ENCODE measurements at places on chromosomes 13 and 19.

DNA sequence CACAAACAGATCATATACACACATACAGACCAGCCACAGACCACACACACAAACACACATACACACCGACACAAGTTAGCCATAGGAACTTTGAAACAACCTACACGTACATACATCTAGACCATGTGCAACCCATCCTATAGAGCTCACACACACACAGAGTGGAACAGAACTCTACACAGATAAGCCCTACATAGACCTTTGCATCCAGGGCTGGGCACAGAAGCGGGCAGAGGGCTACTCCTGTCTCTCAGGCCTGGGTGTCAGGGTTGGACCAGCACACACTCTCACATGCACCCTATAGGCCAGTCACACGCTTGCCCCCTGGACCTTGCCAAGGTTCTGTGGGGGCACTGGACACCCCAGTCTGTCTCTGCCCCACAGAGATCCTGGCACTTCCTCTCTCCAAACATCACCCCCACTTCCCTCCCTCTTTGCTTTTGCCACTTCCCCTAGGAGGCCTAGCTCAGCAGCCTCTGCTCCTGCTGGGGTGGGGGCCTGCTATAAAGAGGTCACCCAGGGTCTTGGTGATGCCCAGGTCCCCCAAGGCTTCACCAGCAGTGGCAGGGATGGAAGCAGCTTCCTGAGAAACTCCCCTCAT lies 5.8 kb upstream of the JUNB start:
- DNase-seq: no peak

DNA sequence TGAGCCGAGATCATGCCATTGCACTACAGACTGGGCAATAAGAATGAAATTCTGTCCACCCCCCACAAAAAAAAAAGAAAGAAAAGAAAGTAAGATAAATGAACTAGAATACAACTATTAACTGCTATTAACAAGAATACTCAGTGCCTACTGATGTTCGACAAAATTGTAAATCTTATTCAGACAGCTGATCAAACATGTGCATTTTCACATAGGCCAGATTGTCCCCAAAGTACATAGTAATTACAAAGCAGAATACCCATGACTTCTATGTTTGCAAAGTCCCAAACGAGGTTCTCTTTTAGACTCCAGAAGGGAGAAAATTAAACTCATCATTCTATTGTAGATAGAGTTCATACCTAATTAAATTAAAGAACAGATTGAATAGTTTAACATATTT lies 113.4 kb downstream of the UFM1 start:
- DNase-seq: no peak

DNA sequence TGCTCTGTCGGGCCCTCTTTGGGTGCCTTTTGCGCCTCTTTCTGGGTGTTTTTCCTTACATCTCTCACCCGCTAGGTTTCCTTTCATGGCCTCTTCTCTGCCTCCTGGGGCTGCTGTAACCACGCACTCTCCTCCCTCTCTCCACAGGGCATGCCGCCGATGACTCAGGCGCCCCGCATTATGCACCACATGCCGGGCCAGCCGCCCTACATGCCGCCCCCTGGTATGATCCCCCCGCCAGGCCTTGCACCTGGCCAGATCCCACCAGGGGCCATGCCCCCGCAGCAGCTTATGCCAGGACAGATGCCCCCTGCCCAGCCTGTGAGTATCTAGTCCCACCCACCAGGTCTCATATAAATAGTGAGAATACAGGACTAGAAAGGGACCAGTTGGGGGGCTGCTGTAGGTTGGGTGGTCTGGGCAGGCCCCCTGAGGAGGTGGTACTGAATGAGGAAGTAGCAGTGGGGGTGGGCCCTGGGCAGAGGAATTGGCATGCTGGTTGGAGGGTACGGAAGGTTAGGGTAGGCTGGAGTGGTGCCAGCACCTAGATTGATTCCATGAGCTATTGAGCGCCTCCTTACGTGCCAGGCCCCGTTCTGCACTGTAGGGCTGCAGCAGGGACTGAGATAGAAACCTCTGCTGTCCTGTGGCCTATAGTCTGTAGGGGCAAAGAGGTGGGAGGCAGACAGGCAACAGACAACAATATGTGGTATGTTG lies 11.9 kb downstream of the SNRPA start:
- no peak for DNase-seq

DNA sequence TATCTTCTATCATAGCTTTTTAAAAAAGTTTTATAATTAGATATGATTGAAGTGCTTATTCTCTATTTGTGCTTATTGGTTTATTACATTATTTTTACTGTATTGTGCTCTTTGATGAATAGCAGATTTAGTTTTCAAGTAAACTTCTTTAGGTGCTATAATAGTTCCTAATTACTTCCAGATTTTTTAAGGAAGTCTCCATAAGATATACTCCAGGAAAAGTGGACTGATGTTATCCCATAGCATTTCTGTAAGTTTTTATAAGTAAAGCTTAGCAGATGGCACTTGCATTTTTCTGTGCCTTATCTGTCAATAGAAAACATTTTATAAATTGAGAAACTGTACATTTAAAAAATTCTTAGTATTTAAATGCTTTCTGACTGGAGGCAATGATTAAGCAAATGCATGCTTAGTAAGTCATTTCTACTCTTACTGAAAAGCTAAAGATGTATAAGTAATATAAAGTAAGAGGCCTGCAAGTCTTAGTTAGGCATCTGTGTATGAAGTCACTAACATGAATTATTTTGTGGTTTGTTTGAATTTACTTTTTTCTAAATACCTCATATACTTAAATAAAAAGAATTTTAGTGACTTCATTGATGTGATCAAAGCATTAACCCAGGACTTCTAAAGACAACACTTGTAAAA lies 182.8 kb downstream of the MAB21L1 start:
- no peak for DNase-seq

GRCh38 chr13:50788551-50789210 lies 54.8 kb downstream of the DLEU7 start:
- no peak for DNase-seq

- no peak for DNase-seq
Observed at GRCh38 chr13:28684257-28684656, 25.3 kb downstream of the POMP start.

DNA sequence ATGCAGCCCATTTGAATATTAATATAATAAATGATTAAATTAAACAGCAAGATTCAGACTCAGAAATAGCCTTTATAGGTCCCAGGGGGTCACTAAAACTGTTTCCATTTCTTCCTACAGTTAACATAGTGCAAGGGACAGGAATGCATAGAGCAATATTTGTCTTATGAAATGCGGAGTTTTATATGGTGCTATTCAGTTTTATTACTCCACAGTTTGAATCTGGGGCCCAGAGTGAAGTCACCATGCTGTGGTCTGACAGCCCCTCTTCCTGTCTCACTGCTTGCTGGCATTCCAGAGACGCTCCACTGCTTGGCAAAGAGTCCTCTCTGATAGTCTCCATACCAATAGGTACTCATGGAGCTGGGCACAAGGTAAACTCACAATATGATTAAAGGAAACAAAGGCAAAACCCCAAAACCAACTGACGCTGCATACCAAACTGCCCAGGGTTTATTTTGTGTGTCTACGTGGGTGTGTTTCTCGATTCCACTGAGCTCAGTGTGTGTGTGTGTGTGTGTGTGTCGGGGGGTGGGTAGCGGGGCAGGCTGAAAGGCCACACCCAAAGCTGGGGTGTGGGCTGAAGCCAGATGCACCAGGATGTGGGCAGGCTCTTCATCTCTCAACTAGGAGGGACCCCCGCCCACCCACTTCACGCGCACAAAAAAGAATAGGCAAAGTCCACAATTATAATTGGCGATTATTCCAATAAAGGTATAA lies 277.9 kb downstream of the TSHZ3 start:
- no peak for DNase-seq

DNA sequence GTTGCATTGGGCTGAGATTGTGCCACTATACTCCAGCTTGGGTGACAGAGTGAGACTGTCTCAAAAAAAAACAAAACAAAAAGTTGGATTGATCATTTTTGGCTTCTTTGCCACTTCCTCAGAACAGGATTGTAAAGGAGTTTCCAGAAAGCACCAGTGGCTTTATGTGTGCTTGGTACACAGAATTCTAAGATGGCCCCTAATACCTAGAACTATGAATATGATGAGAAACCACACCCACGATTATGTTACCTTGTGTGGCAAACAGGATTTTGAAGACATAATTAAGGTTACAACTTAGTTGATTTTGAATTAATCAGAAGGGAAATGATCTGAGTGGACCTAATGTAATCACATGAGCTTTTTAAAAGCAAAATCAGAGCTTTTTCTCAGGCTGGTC lies 26.5 kb downstream of the CEACAM1 start:
- no peak for DNase-seq

- no peak for DNase-seq
Observed at GRCh38 chr13:45786293-45786920, 65.1 kb downstream of the SIAH3 start.

DNA sequence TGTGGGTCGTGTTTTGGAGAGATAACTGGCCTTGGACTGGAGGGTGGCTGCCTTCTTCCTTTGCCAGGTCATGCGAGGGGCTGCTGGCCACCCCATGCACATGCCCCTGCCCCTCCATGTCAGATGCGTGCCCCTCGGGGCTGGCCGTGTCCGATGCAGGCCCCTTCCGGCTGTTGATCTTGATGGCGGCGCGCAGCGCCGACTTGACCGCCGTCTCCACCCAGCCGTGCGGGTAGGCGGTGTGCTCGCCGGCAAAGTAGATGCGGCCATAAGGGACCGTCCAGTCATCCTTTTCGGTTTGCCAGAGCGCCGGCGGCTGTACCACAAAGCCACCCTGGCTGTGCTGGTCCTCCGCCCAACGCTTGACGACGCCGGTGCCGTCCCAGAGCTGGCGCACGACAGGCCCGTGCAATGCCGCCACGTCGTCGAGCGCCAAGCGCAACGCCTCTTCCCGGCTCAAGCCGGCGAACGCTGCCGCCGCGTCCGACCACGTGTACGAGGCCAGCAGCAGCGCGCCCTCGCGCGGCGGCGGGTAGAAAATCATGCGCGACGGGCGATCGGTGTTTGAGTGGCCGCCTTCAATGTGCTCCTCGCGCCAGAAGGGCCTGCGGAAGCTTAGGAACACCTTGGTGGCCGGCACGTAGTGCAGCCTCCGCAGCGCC lies 6.9 kb downstream of the IL4I1 start:
- DNase-seq: peak; percentile 78

DNA sequence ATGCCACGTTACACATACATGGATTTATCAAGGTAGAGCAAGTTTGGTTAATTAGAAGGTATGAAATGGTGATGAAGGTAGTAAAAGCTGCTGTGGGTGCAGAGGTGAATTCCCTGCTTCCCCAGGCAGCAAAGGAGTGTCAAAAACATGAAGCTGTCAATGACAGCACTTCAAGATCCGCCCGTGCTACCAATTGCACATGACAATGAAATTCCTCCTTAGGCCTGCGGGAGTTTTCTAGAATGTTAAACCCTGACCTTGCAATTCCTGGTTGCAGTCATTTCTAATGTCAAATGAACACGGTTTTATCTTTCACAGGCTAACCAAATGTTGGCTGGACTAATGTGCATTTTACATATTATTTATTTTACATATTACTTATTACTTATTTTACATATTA lies 67.7 kb upstream of the LSM14A start:
- no peak for DNase-seq

DNA sequence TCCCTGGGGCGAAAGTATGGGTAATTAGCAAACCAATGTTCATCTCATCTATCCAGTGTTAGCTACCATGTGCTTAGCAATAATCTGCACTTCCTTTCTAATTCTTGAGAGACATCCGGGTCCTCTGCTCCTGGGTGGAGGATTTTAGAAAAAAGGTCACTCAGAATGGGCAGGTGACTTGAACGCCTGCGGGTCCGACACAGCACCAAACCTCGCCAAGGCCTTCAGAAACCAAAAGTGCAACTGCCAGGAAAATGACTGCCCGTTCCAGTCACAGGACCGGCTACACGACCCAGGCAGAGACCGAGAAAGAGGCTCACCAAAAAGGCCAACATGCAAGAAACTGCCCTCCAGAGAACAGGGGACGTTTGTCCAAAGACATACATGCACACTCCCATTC lies 39.9 kb downstream of the ZNF146 start:
- DNase-seq: no peak

GRCh38 chr13:40508127-40508526 lies 158.3 kb downstream of the FOXO1 start:
- DNase-seq: no peak

DNA sequence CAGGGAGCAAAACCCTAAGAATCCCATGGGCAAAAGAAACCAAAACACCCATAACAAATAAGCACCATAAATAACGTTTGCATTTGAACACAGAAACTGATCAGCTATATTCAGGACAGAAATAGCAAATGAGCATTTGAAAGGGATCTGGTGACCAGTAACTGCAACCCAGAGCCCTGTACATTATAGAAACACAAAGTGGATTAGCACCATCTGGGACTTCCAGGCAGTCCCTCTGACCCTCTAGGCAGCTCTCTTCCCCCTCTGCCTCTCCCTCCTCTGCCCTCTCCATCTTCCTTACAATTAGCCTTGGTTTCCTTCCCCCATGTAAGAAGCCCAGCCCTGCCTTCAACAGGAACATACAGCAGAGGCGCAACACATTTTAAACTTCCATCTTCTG lies 215.0 kb downstream of the DCLK1 start:
- no peak for DNase-seq

- no peak for DNase-seq
Observed at GRCh38 chr19:53874606-53874990, 6.9 kb downstream of the MYADM start.

DNA sequence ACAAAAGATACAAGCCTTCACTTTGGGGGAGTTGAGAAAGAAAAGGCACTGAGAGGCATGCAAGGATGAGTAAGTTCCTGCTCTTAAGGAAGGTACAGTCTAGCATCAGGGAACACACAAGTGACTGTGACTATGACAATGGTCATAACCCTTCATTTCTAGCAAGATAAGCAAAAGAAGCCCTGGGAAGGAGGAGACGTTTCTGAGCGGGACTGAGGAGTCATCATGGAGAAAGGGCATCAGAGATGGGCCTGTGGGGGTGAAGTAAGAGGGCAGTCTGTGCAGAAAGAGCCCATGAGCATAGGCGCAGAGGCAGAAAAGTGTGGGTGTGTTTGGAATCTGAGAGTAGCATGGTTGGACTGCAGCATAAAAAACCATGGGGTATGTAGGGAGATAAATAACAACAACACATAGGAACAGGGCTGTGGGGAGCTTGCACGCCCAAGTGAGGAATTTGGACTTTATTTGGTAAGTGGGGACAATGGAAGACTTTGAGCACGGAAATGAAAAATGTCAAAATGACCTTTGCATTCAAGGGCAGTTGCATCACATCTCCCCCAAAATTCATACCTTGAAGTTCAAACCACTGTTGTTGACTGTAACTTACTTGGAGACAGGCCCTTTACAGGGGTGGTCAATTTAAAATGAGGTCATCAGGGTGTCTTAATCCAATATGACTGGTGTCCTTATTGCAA lies 86.7 kb downstream of the MBNL2 start:
- DNase-seq: no peak

DNA sequence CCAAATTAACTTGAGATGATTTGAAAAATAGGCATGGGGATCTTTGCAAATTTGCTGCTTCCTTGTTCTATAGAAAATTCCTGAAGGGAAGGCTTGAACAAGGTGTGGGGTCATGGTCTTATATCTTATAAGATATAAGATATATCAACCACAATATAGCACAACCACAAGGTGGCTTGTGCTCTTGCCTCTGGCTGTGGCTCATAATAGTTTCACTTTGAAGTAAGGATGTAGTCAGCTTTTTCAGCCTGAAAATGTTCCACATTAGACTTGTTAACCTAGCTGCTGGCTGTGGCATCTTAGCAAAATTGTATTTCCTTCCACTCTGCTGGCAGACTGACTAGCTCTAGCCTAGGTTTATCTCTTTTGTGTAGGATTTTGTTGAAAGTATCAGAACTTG lies 169.7 kb downstream of the KLF5 start:
- peak; percentile 16 for DNase-seq

Data from T-helper 2 cell treated with Interferon-gamma antibody and Interleukin-4, amounts not matched to agents 5 μg/mL and 100 μg/mL, for 36 hours (primary cell).